RWPE2 (cell line): ENCODE measurements at places on chromosomes 11 and 22.
A peak's percentile ranks its signal among the peaks of the same experiment; 100 is the strongest.

GRCh38 chr11:116107229-116107628, 603.0 kb upstream of the CADM1 start:
- DNase-seq, result no peak

- DNase-seq, result no peak
Measured at GRCh38 chr11:88626216-88626615, 288.7 kb upstream of the CTSC start.

DNA sequence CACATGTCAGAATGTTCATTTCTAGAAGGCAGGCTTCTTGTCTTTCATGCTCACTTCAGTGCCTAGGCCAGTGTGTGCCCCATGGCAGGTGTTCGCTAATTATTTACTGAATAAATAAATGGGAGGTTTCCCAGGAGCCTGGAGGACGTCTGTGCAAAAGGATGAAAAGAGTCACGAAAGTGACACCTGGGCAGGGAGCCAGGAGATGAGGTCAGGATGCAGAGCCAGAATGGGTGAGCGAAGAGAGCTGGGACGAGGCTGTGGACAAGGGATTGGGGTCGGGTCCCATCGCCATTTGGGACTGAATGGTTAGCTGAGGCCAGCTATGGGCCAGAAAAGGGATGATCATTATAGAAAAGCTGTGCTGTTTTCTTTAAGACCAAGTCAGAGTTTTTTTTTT, 560.4 kb downstream of the TBC1D22A start:
- no peak for DNase-seq

DNA sequence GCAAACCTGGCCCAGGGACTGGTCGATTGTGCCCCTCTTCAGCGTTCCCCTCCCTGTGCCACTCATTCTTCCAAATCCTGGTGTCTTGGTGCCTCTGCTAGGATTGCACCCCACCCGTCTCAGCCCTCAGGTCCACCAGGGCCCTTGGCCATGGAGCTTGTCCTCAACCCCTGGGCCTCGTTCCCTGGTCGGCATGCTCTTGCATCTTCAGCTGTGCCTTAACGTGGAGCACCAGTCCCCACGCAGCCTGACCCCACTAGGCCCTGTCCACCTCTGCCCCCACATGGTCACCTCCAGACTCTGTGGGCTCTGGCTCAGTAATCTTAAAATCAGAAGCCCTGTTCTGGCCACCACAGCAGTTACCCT, 61.1 kb downstream of the OSBP2 start:
- no peak for DNase-seq

- DNase-seq, result no peak
Measured at GRCh38 chr11:75925785-75926164, 110.8 kb downstream of the UVRAG start.

DNA sequence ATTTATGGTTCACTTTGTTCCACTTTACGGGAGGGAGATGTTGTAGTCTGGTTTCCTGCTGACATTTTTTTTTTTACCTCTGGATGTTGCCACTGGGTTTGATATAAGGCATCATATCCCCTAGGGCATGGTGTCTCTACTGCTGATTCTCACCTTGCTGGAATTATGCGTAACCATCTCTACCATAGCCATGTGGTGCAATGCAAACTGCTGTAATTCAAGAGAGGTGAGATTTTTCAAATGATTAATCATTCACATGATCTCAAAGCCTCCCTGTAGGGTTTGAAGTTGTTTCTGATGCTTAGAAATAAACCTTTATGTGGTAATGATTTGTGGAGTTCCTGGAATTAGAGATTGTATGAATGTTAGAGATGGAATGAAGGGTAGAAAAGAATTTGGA, 13.0 kb downstream of the MS4A3 start:
- no peak for DNase-seq

GRCh38 chr11:83102834-83103233, 31.1 kb upstream of the RAB30 start:
- no peak for DNase-seq

- DNase-seq, result no peak
Measured at GRCh38 chr22:46233231-46233630, 16.9 kb downstream of the CDPF1 start.

- no peak for DNase-seq
Measured at GRCh38 chr22:19582033-19582693, 58.0 kb upstream of the CLDN5 start.

DNA sequence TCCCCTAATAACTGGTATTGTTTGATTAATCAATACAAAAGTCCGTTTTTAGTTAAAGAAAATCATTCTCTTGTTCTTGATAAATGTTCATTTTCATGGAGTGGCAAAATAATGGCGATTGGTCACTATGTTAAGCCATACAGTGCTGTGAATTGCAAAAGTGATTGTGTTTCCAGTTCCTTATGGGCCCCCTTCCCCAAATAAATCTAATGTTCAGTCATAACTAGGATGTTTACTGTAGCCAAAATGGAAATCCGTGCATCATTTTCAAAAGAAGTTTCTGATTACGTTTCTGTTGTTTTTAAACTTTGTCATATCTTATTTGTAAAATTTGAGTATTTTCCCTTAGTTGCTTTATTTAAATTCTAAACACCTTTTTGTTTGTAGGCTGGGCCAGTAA, 845 bp downstream of the RBM7 start:
- no peak for DNase-seq

DNA sequence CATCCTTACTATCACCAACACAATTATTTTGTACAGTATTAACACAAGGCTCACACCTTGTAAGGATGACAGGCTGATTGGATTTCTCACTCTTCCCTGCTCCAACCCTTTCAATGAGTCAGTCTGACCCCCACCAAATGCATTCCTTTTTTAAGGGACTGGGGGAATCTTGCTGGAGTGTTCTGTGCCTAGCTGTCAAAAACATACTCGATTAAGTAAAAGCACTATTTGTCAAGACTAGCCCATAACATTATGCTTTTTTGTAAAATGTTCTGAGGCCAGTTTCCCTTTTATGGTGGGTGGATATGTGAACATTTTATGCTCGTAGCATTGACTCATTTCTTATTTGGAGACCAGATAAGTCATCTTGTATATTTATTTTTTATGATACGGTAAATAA, 87.2 kb downstream of the PDHX start:
- no peak for DNase-seq

DNA sequence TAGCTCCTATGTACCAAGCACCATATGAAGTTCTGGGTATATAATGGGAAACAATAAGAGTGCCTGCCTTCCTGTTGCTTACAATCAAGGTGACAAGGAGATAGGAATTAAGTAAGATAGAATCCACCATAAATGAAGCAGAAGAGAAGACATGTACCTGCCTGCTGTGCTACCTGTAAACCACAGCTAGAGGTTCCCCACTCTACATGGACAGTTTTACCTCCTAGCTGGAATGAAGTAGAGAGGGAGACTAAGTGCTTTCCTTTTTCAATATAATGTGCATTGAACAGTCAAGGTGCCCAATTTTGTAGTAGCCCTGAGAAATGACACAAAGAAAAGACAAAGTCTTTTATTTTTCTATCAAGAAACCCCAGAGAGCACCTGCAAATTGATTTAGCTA, 984.6 kb downstream of the DLG2 start:
- no peak for DNase-seq

GRCh38 chr22:46726066-46726985, 11.7 kb downstream of the CERK start:
- DNase-seq, result no peak

DNA sequence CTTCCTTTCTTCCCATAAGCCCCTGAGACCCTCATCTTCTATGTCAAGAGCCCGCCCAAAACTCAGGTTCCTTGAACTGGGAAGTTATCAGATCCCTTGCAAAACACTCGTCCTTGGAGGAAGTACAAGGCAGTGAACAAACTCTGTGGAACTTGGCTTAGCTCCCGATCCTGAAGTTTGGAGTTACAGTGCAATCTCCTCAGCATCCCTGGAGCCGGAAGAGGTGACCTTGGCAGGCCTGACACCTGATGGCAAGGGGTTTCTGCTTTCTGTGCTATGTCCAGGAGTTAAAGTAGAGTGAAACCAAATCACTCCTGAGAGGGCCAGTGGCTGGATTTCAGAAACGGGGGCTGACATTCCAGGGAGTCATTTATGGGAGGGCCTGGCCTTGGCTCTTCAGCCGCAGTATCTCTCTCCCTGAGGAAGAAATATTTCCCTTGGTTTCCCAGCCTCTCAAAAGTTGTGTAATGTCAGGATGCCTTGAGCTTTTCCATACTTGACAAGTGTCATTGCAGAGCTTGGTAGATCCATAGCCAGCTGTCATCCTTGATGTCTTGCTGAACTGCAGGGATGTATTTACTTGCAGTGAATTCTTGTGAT, 1.9 kb upstream of the GRAMD1B start:
- DNase-seq, result no peak

DNA sequence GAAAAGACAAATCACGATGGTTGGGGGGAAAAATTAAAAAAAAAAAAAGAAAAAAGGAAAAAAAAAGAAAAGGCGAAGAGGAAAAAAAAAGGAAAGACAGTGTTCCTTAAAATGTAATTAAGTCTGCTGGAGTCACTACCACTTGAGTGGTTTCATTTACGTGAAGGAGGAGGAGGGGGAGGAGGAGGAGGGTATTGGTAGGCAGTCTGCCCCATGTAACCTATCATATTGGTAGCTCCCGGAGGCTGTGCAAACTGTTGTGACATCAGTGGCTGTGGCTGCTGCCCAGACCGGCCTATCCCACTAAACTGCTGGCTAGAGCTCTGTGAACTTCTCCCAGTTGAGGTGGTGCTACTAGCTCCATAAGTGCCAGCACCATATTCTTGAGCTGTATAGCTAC, 17.9 kb downstream of the KDELR3 start:
- DNase-seq, result no peak

GRCh38 chr11:8288824-8289491, 25.3 kb upstream of the LMO1 start:
- no peak for DNase-seq

DNA sequence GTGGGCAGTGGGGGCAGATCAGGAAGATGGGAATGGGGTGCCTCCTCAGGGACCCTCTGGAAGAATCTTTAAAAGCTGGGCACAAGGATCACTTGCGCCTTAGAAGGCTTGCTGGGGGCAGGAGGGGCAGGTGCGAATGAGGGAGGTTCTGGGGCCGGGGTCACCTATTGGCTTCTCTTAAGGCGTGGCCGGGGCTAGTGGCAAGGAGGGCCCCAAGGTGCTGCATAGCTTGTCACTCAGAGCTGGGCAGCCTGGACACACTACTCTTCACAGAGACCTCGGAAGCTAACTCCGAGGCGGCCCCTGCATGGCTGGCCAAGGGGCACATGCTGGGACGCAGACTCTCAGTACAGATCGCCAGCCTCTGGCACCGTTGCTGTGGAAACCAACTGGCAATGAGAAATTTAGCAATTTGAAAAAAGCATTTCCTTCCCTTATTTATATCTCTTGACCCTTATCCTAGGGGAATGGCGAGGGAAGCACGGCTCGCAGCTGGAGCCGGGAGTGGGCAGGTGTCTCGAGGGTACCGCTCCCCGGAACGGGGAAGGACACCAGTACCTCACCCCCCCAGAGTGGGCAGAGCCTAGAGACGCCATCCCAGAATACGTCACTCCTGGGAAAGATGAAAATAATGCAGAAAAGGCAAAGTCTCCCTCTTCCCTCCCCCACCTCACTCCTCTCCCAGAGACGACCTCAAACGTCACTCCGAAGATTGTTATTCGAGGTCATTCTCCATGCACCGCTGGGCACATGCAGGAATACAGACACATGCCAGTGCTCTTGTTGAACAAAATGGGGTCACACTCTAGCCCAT, 188.1 kb downstream of the CTTN start:
- DNase-seq, result peak; percentile 51

DNA sequence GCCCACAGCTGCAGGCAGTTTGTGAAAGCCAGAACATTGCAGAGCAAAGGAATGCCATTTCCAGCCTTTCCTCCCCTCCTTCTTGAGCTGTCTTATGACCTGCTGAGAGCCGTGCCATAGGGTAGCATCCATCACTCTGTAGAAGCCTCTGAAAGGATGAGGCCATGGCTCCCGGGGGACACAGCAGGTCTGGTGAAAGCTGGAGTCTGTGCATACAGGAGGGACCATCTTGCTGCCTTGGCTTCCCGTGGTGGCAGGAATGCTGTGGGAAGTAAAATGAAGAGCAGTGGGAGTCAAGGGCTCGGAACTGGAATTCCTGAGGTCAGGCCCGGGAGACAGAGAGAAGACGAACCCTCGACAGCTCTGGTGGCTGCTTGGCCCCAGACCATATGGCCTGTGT, 30.9 kb downstream of the ANO1 start:
- no peak for DNase-seq

GRCh38 chr11:75403983-75404658, 4.8 kb downstream of the RPS3 start:
- DNase-seq, result no peak

- peak; percentile 3 for DNase-seq
Measured at GRCh38 chr11:71309611-71310010, 57.2 kb upstream of the SHANK2 start.

DNA sequence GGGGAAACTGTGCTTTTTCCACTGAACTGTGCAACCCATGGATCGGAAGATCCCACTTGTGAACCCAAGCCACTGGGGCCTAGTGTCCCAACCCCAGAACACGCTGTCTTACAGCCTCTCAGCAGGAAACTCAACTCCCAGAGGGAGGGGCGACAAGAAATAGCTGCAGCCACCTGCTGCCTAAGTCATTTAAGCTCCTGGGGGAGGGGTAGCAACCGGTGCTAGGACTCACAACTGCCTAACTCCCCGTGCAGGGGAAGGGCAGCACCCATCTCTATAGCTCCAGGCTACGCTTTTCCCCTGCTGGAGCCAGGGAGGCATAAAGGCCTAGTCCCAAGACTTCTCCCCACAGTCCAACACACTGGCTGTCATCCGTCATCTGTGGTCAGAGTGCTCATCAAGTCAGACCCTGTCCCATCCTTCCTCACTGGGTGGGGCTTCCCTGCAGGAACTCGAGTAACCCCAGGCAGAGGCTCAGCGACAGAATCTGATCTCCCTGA, 363.0 kb downstream of the LUZP2 start:
- DNase-seq, result no peak

DNA sequence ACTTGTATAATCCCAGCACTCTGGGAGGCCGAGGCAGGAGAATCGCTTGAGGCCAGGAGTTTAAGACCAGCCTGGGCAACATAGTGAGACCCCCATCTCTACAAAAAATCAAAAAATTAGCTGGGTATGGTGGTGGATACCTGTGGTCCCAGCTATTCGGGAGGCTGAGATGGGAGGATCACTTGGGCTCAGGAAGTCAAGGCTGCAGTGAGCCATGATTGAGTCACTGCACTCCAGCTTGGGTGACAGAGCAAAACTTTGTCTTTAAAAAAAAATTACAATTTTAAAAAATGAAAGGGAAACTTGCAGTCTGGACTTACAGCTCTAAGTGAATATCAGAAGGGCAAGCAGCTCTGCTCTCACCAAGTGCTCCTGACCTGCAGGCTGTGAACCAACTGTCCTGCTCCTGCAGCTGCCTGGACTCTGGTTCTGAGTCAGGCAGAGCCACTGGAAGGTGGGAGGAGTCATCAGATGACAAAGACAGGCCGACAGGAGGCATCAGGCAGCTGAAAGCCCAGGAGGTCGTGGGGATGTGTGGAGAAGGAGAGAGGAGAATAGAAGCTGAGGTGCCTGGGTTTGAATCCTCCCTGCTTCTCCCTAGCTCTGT, 9.6 kb downstream of the SMTNL1 start:
- DNase-seq, result no peak
